ENCODE measurements at places on chromosomes 12 and 14.

- DNase-seq = no peak
These were observed 26.6 kb downstream of the MBIP start for GRCh38 chr14:36293824-36294223.

DNA sequence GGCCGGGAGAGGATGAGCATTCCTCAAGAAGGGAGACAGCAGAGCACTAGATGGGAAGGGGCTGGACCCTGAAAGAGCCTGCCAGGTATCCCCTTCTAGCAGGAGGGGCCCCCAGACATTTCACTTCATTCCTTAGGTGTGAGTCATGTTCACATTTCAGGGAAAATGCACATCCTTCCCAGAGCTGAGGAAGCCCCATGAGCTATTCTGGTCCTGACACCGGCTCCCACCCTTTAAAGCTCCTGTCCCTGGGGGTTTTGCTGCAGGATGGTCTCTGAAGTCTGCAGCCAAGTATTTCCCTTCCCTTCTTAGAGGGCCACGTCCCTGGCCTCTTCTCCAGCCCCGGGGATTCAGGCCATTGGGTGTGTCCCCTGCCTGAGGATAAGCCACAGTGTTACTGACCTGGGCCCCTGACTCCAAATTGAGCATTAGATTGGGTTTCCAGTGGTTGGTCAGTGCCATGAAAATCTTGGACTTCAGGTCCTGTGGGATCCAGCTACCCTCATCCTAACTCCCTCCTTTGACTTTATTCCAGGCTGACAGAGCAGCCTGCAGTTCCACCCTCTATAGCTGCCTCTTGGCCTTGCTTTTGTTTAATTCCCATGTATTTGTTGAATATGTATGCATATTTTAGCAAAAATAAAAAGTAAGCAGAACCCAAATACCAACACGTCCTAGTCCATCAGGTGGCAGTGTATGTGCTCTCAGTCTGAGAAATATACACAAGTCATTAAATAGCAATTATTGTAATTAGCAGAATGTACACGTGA lies 267.1 kb downstream of the CACNA1C start:
- DNase-seq = no peak

DNA sequence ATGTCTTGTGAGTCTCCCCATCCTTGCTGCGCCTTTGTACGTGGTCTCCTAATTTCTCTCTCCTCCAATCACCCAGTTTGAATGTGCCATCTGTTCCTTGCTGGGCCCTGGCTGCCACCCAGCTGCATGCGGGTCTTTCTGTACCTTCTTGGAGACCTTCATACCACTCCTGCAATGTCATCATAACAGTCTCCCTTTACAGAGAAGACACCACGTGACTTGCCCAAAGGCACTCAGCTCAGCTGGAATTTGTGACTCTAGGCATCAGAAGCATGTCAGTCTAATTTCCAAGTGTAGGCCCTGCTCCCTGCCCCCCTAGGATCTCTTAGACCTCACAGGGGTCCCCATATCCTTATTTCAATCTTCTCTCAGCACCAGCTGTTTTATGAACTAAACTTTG lies 284.2 kb downstream of the TTC8 start:
- DNase-seq = no peak

DNA sequence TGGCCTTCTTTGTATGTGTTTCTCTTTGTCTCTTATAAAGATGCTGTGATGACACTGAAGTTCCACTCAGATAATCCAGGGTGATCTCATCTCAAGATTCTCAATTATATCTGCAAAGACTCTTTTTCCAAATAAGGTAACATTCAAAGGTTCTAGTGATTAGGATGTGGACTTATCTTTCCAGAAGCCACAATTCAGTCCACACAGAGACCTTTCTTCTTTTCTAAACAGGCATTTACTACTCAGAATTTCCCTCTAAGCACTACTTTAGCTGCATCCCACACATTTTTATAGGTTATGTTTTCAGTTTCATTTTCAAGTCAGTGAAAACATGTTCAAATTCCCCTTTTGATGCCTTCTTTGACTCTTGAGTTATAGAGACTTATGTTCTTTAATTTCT lies 9.0 kb upstream of the NKX2-1 start:
- DNase-seq = no peak

DNA sequence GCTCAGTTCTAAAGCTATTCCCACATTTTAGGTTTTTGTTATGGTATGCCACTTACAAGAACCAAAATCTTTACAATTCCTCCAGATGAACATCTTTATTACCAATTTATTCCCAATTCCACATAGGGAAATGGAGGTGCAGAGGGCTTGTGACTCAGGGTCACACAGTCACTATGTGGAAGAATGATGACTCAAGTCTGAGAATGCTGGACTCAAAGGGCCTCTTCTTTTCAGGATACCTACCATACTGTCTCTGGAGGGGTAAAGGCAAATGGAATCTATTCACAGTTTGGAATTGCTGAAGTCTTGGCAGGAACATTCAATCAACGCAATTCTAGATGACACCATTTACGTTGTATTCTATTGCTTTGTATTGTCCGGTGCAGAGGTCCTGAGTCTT lies 48.2 kb upstream of the MANSC4 start:
- no peak for DNase-seq

- no peak for DNase-seq
These were observed 449.7 kb upstream of the USP15 start for GRCh38 chr12:61810486-61810885.

DNA sequence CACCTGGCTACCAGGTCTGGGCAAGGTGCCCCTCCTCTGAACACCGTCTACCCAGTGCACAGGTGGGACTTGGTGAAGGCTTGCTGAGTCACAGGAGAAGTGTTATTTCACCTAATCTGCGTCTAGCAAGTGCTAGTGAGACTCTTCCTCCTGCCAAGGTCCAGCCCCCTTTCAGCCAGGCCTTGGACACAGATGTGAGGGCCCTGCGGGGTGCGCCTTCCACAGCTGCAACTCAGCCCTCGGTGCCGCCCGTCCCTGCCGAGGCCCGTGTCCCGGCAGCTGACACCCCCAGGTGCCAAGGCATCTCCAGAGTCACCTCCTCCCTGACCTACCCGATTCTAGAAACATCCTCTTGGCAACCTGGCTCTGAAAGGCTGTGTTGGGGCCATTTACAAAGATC lies 55.1 kb downstream of the PRIMA1 start:
- no peak for DNase-seq
